Esophagus squamous epithelium (tissue), 5 donors: ENCODE measurements at places on chromosomes 5 and 9.

DNA sequence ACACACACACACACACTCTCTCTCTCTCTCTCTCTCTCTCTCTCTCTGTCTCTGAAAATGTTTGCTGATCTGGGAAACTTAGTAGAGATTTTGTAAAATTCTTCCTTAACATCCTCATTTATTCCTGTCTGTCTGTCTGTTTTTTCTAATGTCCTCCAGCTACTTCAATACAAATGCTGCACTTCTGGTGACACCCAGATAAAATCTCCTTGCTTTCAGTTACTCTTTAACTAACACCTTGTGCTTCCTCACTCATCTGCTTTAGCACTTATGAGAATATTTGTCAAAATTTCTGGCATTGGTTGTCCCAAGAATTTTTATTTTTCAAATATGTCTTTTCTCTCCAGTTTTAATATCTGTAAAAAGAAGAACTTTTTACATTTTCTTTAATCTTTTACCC lies 35.0 kb upstream of the ARRDC3 start:
- no peak for DNase-seq

DNA sequence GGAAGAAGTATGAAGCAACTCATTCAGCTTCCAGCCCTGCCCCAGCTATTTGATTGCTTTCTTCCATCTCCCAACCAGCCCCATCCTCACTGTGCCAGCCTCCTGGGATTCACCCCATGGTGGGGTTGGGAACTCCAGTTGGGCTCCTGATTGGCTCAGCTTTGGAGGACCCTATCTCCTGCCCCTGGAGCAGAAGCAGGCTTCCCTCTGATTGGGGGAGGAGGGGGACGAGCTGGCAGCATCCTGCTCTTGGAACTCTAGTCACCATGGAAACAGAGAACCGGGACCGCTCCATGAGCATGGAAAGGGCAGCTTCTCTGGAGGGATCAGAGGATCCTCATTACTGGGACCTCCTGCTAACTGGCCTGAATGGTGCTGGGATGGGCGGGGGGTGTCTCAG lies 2.6 kb downstream of the SLC6A7 start:
- no peak for DNase-seq

- no peak for DNase-seq
Observed at GRCh38 chr5:10671041-10672008, 89.7 kb downstream of the DAP start.

DNA sequence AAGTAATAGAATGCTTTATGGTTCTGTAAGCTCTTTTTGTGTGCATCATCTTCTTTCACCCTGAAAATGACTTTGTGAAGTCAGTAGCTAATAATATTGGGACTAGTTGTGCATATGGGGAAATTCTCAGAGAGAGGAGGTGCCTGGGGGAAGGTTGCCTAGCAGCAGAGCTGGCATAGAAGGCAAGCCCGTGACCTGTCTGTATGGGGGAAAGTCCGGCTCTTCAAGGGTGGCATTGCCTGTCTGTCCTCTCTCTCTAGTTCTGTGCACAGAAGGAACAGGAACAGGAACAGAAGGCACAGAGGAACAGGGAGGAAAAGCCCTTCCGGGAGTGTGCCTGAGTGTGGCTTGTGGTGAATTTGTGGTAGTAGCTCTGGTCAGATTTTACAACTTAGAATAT lies 33.1 kb downstream of the SH3GL2 start:
- no peak for DNase-seq

GRCh38 chr5:16410338-16410737 lies 55.3 kb downstream of the ZNF622 start:
- no peak for DNase-seq

DNA sequence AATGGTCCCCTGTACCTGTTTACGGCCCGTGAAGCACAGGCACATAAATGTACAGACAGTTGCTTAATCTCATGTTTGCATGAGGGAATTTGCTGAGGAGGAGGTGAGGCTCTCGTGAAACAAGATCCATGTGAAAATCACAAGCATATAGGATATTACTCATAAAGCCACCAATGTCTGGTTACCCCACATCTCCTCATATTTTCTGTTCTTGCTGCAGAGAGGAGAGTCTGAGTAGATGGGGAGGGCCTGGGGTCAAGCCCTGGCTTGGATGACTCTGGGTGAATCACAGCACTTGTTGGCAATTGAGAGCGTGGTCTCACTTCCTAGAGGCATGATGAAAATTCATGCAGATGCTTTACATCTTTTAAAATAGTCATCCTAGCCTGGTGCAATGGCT lies 975 bp downstream of the AGXT2 start:
- DNase-seq: no peak

DNA sequence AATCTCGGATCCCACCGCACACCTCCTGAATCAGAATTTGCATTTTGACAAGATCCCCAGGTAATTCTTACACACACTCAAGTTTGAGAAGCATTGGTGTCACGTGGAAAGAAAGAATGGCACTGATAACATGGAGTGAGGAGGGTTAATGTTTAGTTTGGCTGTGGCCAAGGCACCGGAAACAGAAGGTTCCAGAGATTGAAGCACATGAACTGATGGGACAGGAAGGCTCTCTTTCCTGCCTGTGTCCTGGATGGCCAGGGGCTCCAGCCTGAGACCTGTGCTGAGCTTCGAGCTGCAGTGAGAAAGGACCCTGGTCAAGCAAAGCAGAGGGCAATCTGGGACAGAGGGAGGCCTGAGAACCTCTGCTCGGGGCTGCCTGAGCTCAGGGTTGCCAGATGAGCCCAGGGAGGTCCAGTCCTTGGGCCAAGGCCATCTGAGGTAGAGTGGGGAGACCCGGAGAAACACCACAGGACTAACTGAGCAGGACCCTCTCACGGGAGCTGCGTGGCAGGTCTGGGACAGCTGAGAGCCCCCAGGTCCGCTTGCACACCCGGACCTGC lies 27.3 kb downstream of the AFAP1L1 start:
- DNase-seq: no peak

DNA sequence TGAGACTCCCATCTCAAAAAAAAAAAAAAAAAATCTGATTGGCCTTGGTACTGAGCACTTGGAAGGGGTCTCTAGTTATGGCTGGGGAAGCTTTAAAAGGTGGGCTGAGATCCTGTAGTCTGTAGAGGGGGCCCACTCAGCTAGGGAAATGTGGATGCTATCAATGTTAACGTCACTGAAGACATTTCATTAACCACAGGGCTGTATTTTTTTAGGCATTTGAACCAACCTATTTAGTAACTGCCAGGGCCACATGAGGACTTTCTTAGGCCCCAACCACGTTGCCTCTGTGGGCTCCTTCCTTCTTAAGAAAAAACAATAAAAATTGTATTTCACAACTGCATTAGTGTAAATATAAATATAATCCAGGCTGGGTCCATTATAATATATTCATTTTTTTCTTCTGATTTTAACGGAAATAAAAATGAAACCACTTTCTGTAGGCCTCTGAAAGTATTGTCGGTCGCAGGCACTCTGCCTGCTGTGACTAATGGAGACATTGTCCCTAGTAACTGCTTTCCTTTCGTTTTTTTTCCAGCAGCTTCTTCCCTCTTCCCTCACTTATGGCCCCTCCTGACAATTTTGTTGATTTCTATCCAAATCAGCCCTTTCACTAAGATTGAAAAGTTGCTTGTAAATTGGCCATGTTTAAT lies 71.6 kb downstream of the GCNT1 start:
- no peak for DNase-seq

DNA sequence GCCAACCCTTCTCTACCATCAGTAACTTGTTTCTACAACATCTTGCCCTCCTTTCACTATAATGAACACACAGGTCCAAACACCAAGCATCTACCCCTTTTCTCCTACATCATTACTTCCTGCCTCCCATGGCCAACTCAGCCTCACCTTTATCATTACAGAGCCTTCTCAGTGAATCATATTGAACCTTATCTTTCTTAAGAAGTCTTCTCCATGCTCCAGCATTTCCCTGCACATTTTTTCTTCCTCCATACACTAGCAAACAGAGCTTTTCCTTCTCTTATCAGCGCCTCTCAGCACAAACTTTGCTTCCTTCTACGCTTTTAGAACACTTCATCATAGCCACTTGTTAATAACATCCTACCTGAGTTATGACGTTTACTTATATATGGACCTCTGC lies 148.2 kb downstream of the ARL15 start:
- DNase-seq: no peak

GRCh38 chr5:663436-664342 lies 29.5 kb downstream of the TPPP start:
- DNase-seq: no peak

DNA sequence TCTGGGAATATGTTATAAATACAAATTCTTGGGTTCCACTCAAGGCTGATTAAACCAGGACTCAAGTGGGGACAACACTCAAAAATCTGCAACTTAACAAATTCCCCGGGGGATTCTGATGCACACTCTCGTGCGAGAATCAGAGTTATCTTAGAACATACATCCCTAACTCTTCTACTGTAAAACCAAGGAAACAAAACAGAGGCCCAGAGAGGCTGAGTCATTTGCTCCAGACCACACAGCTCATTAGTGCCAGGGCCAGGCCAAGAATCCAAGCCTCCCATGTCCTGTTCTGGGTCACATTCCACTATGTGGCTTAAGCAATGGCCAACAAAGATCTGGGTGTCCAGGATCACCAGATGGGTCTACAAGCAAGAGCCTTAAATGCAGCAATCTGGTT lies 166.0 kb downstream of the ADAMTS12 start:
- DNase-seq: no peak

DNA sequence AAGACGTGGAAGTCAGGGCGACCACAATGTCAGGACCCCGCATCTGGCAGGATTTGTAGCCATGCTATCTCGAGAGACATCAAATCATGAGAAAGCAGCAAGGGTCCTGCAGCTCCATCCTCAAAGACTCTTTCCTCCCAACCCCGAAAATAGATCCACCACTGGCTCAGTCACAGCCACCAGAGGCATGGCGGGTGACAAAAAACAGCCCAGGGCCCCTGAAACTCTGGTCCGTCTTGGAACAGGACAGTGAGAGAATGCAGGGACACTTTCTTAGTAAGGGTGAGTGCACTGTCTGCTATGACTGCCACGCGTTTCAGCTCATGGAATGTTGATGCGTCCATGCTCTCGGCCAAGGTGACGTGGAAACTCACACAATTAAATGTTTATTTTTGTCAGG lies 220.9 kb downstream of the IRX2 start:
- no peak for DNase-seq

GRCh38 chr9:114274217-114274616 lies 48.7 kb upstream of the ORM1 start:
- DNase-seq: no peak

- no peak for DNase-seq
Observed at GRCh38 chr9:78005231-78006002, 26.2 kb downstream of the GNAQ start.

DNA sequence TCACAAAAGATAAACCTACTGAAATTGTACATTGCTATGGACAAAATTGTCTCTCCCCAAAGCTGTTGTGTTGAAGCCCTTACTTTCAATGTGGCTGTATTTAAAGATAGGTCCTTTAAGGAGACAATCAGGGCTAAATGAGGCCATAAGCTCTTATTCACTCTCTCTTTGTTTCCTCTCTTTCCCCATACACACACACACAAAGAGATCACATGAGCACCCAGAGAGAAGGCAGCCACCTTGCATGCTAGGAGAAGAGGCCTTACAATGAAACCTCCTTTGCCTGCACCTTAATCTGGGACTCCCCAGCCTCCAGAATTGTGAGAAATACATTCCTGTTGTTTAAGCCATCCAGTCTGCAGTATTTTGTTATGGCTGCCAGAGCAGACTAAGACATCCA lies 1295.6 kb upstream of the CDH6 start:
- DNase-seq: no peak

DNA sequence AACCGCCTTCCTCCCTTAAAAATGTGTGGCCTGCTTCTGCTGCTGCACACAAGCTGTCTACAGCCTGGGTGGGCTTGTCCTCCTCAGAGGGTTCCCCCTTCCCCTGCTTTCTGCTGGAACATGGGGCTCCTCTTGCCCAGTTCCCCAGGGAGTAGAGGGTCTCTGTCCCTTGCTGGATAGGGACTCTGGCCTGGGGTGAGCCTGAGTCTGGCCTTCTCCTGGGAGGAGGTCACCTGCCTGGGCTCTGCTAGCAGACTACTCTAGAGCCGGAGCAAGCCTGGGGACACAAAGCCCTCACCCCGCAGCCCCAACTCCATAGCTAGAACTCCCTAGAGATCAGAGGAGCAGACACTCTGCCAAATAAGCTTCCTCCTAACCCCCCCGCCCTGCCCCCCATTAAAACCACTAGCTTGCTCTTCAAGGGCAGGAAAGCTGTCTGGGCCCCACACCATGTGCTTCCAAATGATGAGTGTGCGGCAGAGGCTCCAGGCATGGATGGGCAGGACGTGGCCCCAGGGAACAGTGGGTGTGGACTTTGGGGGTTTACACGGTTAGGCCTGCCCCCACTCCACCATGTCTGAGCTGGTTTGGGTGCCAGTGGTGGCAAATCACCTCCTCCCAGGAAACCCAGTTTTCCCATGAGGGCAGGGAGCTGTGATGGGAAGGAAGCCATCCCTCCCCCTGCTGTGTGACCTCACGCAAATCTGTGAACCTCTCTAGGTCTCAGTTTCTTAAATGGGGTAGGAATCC lies 10.0 kb downstream of the TCF7 start:
- DNase-seq: no peak

DNA sequence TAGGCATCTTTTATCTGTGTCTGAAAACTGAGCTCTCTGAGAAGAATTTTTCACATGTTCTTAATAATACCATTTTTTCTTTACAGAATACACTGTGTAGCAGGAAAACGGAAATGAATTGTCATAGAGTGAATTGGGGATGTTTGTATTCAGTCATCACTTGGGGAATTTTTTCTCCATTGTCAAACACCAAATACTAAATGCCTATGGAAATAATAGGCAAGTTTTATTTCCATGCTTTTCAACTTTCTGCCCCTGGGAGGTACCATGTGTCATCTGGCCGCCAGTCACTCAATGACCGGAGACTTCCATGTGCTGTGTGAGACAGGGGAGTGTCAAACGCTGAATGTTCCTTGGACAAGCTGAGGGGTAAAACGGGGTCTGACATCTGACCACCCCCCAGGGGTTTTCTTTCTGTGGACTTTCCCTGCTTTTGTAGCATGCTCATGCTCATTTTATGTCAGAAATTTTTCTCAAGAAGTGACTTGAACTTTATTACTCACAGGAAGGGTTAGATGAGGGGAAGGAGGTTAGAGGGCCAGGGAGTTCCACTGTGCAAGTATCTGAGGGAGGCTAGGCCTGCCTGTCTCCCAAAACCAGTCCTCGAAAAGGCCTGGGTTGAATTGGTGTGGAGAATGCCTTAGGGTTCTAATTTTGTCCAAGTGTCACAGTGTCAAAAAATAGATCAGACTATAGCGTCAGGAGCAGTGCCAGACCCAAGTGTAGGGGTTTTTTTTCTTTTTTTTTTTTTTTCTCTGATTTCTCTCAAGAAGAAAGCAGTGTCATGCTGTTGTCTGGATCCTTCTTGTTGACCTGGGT lies 438.6 kb downstream of the AGTPBP1 start:
- DNase-seq: no peak

GRCh38 chr9:127865645-127866464 lies 11.4 kb upstream of the ENG start:
- DNase-seq: no peak

- DNase-seq: no peak
Observed at GRCh38 chr5:180605554-180606214, 14.4 kb upstream of the SCGB3A1 start.
